C1 segment of cervical spinal cord (tissue), 14 donors: ENCODE measurements at places on chromosomes 7 and 10.
A peak's percentile ranks its signal among the peaks of the same experiment; 100 is the strongest.

DNA sequence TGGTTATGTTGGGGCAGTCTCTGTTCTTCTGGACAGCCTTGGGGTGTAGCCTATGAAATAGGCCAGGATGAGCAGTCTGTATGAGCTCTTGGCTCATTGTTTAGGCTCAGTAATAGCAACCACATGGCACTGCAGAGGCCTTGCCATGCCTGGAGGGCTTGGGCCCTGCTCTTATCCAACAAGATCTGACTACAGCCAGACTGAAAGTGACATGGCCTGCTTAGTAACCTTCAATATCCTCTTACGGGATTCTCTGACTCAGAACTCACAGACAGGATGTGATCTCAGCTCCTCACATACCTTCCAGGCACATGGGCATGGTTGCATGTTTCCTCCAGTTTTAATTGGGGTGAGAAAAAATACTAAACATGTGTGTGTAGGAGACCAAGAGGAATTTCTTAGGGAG is 289.3 kb downstream of the PTEN start:
- DNase-seq = no peak

- DNase-seq = no peak
Measured at GRCh38 chr10:13206546-13207443, 27.4 kb downstream of the UCMA start.

GRCh38 chr10:3025026-3025683 is 42.2 kb upstream of the PFKP start:
- DNase-seq = no peak

DNA sequence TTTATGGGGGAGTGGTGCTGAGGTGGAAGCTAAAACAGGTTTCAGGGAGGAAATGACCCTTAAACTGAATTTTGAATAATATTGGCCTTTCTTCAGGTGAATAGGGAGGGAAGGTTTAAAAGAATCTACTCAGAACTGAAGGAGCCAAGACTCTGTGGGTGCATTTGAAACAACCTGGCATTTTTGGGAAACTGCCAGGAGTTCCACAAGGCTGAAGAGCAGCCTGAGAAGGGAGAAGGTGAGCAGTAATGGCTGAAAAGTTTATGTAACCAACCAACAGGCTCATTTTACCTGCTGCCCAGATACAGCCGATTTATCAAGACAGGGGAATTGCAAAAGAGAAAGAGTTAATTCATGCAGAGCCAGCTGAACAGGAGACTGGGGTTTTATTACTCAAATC is 4.0 kb upstream of the PANK1 start:
- DNase-seq = no peak

DNA sequence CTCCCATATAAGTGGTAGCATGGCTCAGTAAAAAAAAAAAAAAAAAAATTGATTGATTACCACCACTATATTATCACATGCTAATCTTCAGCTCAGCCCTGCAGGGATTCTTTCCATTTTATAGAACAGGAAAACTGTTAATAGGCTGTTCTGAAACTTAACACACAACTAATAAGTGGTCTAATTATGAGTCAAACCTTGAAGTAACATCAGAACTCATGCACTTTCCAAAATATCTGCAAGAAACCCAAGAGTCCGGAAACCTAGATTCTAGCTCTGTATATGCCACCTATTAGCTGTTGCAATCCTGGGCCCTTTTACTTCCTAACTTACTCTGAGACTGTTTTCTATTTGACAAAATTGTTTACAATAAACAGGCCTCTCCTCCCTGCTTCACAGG is 23.9 kb downstream of the SEM1 start:
- no peak for DNase-seq

DNA sequence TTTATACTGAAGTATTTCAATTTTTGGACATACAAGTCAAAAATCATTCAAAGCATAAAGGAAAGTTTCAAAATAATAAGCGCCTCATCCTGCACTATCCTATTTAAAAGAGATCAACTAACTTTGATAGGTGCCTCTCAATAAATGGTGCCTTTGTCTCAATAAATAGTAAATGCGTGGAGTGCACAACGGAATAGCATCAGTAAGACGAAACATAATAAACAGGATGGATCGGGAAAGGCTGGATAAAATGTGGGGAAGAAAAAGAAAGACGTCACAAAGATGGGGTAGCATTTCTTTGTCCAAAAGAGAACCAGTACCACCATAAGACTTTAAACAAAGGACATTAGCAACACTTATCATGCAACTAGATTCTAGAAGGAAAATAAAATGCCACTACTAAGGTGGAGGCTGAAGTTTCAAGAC is 571 bp upstream of the PRKAR2B start:
- DNase-seq = no peak

- no peak for DNase-seq
Measured at GRCh38 chr7:106480616-106481031, 180.3 kb downstream of the CCDC71L start.

GRCh38 chr10:116263870-116264655 is 8.9 kb downstream of the GFRA1 start:
- no peak for DNase-seq

GRCh38 chr7:19572566-19572965 is 136.3 kb downstream of the POLR1F start:
- no peak for DNase-seq

- no peak for DNase-seq
Measured at GRCh38 chr7:22653951-22654350, 73.0 kb upstream of the IL6 start.

GRCh38 chr10:111545861-111546605 is 469.2 kb downstream of the ADRA2A start:
- no peak for DNase-seq

- no peak for DNase-seq
Measured at GRCh38 chr10:79407423-79407796, 38.0 kb downstream of the ZCCHC24 start.

GRCh38 chr10:114043532-114044246 is at the start of gene ADRB1:
Gene ADRB1, plus strand, starts transcription at chr10:114043866. Its CDS starts 267 bp downstream, at chr10:114044133.
- peak; percentile 68 for DNase-seq

GRCh38 chr7:32519763-32520162 is 24.5 kb downstream of the AVL9 start:
- no peak for DNase-seq

DNA sequence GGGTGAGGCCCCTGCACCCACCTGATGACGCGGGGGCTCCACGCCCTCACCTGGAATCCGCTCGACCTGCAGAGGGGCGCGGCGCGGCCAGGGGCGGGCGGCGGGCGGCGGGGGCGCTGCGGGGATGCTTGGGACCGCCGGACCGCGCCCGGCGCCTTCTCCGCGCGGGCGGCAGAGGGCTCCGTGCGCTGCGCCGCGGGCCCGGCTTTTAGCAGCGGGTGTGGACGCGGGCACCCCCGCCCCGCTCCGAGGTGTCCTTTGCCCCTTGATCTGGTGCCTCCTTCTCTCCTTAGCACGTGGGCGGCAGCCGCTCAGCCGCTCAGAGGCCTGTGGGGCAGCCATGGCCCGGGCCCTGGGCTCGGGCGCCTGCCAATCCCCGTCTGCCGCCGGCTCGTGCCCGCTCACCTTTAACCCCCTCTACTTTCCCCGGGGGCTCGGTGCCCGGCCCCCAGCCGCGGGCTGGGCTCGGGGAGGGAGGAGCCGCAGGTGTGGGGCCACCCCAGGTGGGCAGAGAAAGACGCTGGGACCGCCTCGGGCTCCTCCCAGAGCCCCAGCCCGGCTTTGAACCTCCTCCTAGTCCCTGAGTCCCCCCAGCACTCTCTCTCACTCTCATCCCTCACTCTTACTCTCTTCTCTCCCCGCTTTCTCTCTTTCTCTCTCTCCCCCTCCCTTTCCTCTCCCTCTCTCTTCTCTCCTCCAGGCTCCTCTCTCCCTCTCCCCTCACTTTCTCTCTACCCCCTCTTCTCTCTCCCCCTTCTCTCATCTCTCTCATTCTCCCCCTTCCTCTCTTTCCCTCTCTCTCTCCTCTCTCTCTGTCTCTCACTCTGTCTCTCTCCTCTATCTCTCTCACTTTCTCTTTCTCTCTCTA is 19.7 kb upstream of the VPS37D start:
- DNase-seq = no peak

DNA sequence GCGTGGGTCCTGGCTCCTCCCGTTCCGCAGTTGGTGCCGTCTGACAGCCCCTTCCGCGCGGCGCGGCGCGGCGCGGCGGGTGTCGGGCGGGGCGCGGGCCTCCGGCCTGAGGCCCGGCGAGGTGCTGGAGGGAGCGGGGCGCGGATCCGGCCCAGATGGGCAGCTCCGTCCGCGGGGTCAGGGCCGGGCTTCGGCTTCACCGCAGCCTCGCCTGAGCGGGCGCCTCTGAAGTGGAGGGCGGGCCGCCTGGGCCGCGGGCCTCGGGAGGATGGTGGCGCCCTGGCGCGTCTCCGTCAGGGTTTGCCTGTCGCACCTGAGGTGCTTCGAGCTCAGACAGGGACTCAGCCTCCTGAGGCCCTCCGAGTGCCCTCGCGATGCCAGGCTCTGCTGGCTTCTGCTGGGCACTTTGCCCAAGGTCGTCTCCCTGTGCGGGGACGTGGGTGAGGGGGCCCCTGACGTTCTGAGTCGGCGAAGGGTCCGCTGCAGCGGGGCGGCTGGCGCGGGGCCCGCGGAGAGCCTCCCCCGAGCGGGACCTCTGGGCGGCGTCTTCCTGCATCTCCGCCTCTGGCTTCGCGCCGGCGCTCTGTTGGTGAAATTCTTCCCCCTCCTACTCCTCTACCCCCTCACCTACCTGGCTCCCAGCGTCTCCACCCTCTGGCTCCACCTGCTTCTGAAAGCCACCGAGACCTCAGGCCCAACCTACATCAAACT is 473 bp downstream of the ADCK2 start:
- peak; percentile 66 for DNase-seq

DNA sequence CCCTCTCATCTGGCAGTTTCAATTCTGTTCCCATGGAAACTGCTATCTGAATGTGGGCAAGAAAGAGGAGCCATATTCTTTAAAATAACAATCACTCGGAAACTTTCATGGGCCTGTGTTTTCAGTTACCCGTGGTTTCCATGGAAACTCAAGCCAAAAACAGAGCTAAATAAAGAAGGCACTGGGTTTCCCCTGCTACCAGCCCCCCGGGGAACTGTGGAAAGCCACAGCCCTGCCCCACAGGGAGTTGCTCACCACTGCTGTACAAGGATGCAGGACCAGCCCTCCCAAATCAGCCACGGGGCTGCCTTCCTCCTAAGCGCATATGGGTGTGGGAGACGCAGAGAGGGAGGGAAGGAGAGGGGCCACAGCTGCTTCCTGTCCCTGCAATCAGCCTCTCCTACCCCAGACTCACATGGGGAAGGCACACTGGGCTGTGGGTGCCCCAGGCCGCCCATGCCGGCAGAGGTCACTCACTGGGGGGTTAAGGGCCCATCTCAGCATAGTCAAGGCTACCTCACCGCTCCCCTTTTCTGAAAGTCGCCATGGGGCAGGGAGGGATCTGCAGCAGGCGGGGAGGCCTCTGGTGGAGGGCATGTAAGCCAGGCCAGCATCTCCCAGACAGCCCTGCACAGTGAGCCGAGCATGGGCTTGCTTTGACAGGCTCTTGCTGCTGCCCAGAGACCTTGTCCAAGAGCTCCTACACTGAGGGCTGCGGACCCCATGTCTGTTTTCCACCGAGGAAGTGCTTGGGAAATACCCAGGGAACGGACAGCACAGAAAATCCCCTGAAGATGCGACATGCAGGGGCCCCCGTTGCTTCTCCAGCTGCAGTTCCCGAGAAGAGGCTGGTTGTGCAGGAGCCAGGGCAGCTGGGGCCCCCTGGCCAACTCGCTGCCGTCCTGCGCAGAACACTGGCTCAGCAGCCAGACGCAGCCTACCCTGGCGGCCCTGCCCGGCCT is 157.3 kb upstream of the PPP2R2D start:
- no peak for DNase-seq

DNA sequence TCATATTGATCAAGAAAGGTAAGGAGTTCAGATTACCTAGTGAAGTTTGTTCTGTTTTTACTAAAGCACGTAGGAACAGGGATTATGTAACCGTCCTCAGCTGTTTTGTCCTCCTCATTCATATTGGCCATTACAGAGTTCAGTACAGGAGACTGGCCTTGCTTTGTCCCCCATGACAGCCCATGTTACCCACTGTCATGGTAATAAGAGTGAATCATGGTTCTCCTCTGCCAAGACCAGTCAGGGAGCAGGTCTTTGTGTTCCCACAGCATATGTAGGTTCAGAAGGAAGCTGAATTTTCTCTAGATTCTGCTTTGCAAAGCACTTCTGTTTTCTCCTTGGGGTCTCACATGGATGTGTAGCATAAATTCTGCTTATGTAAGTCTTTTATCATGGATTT is 106.2 kb upstream of the GPR141 start:
- no peak for DNase-seq

- DNase-seq = no peak
Measured at GRCh38 chr10:131112691-131113090, 198.8 kb downstream of the TCERG1L start.

GRCh38 chr10:127150136-127150535 is 46.3 kb downstream of the INSYN2A start:
- DNase-seq = no peak

DNA sequence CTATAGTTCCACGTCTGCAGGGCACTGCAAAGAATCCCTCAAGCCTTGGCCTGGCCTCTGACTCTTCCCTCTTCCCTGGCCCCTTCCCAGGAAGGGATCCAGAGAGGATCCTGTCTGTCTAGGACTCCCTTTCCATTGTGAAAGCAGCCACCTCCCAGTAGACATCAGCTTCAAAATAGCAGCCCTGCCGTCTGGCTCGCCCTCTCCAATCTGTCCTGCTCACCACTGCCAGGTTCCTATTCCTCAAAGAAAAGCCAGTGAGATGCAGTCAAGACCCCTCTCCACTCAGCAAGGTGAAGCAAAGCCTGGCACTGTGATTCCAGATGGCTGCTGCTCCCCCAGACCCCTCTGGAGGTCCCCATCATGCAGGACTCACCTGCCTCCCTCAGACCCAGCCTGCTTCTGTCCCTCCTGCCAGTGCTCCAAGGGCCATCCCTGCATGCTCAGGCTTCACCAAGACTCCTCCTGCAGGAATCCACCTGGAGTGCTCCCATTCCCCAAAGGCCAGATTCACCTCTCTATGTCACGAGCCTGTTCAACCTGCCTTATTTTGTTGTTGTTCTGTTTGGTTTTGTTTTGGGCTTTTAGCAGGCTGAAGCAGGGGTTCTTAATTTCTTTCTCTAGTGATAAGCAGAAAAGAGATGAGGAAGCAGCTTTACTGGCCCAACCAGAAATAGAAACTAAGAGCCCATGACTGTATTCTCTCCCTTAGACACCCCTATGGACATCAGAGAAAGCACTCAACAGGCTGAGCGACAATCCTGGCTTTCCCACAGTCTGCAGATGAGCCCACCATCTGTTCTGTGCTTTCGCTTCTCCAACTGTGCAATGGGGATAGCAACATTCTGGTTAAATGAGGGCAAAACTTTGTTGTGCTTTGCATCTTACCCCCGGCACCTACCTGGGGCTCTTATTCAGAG is 305.1 kb downstream of the GRID1 start:
- DNase-seq = no peak

- no peak for DNase-seq
Measured at GRCh38 chr10:97329766-97330165, 4.8 kb downstream of the FRAT2 start.

DNA sequence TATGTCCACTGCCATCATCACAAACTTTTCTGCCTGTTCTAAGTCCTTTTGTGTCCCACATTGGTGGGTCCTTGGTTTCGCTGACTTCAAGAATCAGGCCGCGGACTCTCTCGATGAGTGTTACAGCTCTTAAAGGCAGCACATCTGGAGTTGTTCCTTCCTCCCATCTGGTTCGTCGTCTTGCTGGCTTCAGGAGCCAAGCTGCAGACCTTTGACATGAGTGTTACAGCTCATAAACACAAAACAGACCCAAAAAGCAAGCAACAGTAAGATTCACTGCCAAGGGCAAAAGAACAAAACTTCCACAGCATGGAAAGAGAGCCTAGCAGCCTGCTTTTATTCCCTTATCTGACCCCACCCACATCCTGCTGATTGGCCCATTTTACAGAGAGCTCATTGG is 30.2 kb downstream of the ASNS start:
- DNase-seq = no peak
